ENCODE measurements at places on chromosomes 3 and 15.

GRCh38 chr3:4750306-4750968 lies 228.8 kb upstream of the BHLHE40 start:
- peak; percentile 39 for DNase-seq

DNA sequence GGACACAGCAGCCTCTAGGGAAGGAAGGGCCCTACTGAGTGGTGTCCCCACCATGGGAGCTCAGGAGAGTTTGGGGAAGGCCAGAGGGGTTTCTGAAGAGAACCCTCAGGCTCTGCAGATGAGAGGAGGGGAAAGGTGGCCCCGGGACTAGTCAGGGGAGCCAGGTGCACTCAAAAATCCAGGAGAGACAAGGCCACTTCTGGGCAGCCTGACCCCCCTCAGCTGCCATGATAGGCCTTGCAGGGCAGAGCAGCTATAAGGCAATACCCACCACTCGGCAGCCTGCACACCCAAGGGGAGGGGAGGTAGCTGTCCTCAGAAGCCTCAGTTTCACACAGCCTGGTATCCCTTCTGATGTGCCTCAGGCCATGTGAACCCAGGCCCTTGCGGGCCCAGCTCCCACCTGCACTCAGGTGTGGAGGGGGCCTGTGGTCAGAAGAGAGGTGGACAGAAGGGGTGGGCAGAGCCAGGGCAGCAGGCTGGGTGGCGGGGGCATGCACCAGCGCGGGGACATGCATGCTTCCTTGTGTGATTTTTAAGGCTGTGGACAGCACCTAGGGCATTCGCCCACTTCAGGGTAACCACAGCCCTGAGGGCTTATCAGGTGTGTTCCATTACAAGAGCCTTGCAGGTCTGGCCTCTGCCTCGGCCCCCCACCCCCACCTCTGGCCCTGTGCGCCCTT lies 34.6 kb downstream of the SRPRB start:
- DNase-seq: no peak

DNA sequence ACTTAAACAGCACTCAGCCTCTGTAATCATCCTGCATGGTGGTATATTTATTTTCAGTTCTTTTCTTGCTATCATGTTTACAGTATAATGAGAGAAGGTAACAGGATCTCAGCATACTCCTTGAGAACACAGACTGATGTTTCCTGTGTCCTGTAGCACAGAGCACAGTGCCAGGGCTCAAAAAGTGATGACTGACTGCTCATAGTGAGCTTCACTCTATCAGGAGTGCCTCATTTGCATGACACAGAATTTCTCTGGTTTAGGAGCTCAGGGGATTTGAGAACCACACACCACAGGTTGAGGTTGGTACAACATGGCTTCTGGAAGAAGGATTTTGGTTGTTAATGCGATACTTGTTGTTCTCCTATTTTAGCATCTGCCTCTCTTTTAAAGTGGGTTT lies 68.5 kb upstream of the SLC2A2 start:
- DNase-seq: no peak

DNA sequence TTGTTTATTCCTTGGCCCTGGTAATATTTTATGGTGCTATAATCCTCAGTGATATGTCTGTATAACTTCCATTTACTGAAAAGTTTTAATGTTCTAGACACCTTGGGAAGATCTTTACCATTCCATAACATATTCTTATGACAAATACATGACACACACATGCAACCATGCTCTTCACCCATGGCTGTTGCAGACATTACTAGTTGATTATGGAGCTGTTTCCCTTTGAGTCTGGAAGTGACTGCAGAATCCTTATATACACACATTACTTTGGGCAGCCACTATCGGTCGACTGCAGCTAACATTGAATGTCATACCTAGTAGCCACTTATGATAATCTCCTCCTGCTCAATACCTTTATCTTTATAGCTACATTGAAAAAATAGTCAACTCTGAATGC lies 243.1 kb upstream of the ADAMTS9 start:
- no peak for DNase-seq

DNA sequence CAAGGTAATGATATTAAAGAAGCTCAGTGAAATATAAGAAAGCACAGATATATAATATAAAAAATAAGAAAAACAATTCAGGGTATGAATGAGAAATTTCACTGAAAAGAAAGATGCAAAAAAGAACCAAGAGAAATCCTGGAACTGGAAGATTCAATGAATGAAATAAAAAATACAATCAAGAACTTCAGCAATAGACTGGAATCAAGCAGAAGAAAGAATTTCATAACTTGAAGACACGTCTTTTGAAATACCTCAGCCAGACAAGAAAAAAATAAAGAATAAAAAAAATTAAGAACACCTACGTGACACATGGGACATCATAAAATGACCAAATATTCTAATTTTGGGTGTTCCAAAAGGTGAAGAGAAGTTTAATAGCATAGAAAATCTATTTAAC lies 104.6 kb upstream of the NEO1 start:
- DNase-seq: no peak

DNA sequence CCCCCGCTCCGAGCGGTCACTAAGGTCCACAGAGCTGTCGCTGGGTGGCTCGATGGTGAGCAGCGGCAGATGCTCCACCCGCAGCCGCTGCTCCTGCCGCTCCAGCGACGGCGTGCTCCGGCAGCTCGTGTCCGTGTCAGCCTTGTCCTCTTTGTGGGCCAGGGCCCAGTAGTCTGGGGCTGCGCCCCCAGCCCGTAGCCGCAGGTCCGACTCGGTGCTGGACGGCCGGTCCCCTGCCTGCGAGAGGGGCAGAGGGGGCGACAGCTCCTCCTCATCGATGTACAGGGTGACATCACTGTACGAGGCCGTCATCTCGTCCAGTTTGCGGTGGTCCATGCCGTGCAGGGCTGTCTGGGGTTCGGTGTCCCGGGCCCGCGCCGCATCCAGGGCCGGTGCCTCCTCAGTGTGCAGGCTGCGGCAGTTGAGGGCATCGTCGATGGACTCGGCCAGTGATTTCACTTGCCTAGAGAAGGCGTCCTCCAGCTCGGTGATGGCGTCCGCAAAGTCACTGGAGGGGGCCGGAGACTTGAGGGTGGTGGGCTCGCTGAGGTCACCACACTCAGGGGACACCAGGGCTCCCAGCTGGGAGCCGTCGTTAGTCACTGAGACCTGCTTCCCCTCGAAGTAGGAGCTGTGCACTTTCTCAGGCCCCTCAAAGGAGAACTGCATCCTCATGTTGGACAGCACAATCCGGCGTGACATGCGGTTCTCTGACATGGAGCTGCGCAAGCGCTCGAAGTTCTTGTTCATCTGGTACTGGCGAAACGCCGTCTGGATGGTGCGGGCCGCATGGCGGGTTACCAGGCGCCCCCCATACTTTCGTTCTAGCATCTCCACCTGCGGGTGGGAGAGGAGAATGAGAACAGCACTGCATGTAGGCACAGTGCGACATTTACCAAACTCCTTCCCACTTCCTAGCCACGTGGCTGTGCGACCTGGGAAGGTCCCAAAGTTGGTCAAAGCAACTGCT lies 94.8 kb upstream of the RPL32 start:
- DNase-seq: no peak

GRCh38 chr3:37806505-37807200 lies 55.0 kb upstream of the CTDSPL start:
- DNase-seq: no peak

- no peak for DNase-seq
Measured at GRCh38 chr3:50418850-50419249, 59.5 kb upstream of the TMEM115 start.

DNA sequence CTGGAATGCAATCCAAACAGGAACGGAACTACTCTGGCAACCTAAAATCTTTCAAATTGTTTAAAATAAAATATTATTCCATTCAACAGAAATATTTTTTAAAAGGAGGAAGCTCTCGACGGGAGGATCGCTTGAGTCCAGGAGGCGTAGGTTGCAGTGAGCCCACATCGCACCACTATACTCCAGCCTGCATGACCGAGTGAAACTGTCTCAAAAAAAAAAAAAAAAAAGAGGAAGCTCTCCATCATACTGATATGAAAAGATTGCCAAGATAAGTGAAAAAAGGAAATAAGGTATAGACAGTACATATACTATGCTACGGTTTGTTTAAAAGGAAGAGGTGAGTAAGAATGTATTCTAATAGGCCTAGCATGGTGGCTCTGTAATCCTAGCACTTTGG lies 3.6 kb downstream of the RAD18 start:
- no peak for DNase-seq

DNA sequence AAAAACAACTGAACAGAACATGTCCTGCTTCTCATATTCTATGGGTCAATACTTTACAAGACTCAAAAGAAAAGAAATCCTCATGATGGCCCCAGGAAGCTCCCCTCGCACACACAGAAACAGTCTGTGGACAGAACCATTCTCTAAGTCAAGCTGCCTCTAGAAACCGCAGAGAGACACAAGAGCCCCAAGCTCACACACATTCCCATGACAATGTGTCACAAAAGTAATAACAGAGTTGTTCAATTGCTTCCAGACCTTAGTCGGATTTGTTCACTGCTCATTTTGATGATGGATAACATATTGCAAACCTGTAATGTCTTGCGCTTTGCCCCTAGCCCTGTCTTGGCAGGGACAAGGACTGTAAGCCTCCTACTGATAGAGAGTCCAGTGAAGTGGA lies 60.9 kb downstream of the UMPS start:
- no peak for DNase-seq

GRCh38 chr3:13898346-13898745 lies 18.5 kb upstream of the WNT7A start:
- DNase-seq: no peak

- no peak for DNase-seq
Measured at GRCh38 chr3:141391991-141392316, 23.6 kb downstream of the ZBTB38 start.

DNA sequence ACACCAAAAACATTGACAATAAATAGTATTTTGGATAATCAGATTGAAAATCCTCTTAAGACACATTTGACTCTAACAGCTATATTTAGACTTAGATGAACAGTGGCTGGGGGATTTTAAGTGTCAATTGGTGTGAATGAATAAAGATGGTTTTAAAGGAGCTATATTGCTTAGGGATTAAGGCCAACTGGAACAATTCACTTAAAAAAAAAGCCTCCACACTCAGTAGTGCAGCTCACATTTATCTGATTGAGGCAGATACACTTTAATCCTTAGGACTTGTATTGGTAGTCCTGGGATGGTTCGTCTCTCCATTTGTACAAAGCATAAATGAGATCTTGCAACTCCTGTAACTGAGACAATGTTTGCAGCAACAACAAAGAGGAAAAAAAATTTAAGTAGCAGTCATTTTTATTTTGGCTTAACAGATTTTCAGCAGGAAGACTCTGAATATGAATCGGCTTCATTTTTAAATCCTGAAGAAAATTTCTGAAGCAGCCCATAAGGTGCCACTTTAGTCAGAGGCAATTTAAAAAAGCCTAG lies 112.0 kb downstream of the UACA start:
- DNase-seq: no peak

- no peak for DNase-seq
Measured at GRCh38 chr15:92839696-92840095, 60.4 kb upstream of the CHD2 start.

DNA sequence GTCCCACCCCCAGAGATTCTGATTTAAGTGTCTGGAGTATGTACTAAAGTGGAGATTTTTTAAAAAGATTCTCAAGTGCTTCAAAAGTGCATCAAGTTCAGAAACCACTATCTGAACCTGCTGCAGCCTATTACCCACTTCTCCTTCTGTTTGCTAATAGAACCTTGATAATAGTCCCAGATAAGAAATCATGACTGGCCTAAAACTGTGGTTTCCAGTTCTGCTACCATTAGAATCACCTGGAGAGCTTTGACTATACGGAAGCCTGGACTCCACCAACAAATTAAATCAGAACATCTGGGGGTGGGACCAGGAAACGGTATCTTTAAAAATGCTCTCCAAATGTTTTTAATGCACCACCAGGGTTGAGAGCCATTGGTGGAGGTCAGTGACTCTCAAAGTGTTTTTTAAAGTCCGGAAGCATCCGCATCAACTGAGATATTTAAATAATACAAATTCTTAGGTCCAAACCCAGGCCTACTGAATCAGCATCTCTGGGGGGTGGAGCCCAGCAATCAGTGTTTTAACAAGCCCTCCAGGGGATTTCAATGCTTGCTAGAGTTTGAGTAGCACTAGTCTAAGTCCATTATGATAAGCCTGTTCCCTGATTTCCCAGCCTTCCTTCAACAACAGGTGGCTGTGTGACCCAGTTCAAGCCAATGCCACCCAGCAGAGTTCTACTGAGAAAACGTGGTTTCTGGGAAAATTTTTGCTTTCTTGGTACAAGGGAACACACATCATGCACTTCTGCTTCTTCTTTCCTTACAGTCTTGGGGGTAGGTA lies 45.4 kb upstream of the TIPARP start:
- DNase-seq: no peak

DNA sequence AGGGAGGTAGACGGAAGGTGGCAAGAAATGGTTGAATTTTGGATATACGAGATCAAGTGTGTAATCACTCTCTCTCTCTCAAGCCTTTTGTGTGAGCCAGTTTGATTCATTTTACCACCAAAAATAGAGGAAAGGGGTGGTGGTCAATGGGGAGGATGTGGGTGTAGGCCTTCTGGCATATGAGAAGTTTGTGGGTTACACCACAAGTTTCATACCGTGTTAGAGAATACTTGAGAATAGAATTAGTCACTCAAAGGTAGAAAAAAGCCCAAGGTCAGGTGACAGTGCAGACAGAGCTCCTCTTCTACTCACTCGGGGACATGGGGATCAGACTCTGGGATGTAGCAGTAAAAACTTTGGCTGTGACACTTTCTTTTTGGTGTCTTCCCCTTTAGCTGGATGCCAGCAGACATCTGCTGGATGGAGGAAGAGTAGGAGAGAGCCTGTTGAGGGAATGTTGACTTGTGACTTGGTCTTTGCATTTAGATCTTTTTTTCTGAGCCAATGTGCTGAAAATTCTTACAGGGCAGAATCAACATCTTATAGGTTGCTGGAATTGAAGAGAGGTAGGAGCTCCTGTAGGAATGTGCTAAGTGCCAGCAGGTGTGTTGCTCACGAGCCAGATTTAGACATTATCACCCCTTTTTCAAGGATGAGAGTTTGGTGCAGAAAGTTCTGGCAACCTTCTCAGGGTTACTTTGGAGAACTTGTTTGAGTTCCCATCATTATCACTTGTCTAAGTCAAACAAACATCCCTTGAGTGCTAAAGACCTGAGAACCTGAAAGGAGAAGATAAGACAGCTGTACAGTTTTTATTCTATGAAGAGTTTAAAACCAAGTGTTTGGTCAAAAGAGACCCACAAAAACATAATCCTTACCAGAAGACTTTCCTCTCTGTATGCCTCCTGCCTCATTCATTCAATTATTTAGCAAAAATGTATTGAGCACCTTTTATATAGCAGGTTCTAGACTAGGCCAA lies 43.9 kb upstream of the RYK start:
- no peak for DNase-seq

GRCh38 chr3:36282766-36283165 lies 97.5 kb upstream of the STAC start:
- DNase-seq: no peak

- no peak for DNase-seq
Measured at GRCh38 chr3:50637011-50637410, 20.1 kb downstream of the MAPKAPK3 start.

DNA sequence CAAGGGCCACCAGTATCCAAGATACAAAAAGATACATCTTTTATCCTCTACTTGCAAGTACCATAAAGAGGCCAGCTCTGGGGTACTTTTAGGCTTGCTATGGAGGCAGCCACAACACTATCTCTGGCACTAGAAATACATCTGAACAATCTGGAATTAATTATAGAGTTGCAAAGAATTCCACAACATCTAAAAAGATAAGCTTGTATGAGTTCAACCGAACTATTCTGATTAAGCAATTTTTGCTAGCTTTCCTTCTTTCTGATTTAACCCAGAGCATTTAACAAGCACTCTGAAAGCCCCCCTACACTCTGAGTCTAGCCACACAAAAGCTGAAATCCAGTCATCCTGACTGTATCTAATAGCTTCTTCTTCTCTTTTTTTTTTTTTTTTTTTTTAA lies 95.4 kb downstream of the FRMD5 start:
- no peak for DNase-seq

All from hippocampal formation (tissue), 2 donors.